ENCODE measurements at places on chromosomes 16 and 17.

DNA sequence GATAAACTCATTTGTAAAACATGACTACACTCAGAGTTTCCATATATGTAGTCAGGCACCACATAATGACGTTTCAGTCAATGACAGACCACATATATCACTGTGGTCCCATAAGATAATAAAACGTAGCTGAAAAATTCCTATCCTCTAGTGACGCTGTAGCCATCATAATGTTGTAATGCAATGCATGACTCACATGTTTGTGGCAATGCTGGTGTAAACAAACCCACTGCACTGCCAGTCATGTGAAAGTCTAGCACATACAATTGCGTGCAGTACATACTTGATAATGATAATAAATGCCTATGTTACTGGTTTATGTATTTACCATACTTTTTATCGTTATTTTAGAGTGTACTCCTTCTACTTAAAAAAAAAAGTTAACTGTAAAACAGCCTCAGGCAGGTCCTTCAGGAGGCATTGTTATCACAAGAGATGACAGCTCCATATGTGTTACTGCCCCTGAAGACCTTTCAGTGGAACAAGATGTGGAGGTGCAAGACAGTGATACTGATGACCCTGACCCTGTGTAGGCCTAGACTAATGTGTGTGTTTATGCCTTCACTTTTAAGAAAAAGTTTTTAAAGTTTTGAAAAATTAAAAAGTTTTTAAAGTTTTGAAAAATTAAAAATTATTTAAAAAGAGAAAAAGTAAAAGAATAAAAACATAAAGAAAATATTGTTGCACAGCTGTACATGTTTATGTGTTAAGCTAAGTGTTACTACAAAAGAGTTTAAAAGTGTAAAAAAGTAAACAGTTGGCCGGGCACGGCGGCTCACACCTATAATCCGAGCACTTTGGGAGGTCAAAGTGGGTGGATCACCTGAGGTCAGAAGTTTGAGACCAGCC, 9.0 kb downstream of the STAT5B start:
- DNase-seq: no peak

- DNase-seq: no peak
Measured at GRCh38 chr16:57884655-57885133, 82.4 kb upstream of the KIFC3 start.

- no peak for DNase-seq
Measured at GRCh38 chr17:37527249-37527851, 37.7 kb downstream of the DUSP14 start.

DNA sequence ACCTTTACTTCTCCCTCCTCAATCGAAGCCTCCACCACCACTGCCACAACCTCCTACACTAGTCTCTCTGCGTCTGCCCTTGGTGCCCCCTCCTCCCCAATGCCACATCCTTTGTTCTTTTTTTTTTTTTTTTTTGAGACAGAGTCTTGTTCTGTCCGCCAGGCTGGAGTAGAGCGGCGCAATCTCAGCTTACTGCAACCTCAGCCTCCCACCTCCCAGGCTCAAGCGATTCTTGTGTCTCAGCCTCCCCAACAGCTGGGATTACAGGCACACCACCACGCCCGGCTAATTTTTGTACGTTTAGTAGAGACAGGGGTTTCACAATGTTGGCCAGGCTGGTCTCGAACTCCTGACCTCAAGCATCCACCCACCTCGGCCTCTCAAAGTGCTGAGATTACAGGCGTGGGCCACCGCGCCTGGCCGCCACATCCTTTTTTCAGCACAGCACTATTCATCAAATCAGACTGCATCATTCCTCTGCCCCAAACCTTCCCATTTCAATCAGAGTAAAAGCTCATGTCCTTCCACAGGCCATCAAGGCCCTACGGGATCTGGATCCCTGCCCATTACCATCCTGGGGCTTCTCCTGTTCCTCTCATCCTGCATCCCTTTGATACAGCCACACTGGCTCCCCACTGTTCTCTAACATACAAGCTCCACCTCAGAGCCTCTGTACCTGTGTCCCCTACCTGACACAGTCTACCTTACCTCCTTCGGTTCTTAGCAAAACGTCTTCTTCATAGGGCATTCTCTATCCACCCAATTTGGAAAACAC, 2.0 kb downstream of the KLHL11 start:
- no peak for DNase-seq

- DNase-seq: no peak
Measured at GRCh38 chr16:76705892-76706291, 428.7 kb downstream of the CNTNAP4 start.

GRCh38 chr16:69732101-69732500, 5.7 kb upstream of the NQO1 start:
- no peak for DNase-seq

- no peak for DNase-seq
Measured at GRCh38 chr17:42101513-42102292, 3.4 kb upstream of the ZNF385C start.

GRCh38 chr17:8225813-8226535, 15.6 kb upstream of the AURKB start:
- no peak for DNase-seq

- no peak for DNase-seq
Measured at GRCh38 chr16:87620201-87620495, 17.8 kb downstream of the JPH3 start.

- DNase-seq: no peak
Measured at GRCh38 chr16:69520800-69521602, 44.8 kb upstream of the NFAT5 start.

DNA sequence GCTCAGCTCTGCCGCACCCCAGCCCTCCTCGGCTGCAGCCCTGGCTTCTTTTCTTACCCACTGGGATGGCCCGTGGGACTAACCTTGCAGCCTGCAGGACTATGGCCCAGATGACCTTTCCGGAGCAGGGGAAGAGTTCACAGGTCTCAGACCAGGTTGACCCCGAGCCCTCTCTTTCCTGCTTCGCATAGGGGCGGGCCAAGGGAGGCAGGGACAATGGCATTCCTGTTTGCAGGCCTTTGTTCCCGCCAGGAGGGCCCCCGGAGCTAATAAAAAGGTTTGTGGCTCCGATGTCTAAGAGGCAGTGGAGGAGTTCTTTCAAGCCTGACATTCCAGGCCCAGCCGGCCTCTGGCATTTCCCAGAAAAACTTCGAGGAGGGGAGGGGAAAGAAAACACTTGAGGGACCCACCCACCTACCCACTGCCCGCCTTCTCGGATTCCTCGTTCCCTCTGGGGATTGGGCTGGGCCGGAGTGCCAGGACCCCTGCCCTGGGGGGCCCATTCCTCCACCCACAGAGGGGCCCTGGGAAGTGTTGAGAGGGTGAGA, 5.8 kb upstream of the SOCS3 start:
- no peak for DNase-seq

DNA sequence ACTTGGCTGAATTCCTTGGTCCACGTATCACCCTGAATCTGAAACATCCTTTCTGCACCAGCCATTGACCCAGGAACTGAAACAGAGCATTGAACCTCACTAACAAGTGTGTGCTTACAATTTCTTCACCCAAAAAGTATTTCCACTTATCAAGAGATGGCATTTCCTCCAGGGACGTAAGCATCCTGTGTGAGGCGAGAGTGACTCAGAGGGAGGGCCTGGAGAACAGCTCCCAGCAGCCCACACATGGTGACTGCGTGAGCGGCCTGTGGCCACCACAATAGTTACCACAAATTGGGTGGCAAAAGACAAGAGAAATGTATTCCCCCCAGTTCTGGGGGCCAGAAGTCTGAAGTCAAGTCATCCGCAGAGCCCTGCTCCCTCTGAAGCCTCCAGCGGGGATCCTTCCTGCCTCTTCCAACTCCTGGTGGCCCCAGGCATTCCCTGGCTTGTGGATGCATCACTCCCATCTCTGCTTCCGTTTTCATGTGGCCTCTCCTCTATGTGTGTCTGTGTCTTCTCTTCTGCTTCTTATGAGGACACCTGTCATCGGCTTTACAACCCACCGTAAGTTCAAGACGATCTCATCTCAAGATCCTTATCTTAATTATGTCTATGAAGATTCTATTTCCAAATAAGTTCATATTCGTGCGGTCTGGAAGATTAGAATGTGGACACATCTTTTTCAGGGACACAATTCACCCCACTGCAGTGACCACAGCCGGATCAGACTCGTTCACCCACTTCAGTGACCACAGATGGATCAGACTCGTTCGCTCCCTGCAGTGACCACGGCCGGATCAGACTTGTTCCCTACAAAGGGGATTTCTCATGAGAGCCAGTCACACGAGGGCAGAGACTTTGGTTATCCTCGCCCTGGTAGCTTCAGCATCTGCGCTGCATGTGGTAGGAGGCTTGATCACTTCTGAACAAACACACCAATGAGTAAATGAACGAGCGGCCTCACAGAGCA, 122.6 kb upstream of the FOXF1 start:
- no peak for DNase-seq

DNA sequence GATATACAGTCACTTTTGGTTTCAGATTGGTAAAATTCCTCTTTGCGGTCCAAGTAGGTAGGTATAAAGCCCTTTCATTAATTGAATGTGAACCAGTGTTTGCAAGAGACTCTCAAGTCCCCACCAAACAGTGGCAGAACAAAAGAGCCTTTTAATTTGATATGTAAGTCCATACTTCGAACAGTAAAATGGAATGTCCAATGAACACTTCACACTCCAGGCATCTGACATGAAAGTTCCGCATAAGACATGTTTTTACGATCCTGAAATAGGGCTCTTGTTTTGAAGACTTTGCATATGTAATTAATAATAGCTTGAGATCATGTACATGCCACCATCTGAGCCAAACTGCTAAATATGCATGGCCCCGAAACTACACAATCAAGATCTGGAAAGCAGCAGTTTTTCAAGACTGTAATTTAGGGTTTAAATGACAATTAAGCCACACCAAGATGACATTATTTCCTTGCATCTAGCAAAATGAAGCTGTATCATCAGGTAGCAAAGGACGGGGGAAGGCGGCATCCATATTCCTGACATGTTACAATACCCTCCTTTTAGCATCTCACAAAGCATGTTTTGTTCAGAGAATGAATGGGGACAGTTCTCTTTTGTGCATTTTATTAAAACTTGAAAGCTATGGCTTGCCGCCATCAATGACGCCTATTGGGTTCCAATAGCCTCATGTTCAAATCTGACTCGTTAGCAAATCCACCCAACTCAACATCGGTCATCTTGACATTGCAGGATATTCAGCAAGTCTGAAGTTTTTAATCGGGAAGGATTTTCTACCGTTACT, 39.4 kb downstream of the LITAF start:
- no peak for DNase-seq

DNA sequence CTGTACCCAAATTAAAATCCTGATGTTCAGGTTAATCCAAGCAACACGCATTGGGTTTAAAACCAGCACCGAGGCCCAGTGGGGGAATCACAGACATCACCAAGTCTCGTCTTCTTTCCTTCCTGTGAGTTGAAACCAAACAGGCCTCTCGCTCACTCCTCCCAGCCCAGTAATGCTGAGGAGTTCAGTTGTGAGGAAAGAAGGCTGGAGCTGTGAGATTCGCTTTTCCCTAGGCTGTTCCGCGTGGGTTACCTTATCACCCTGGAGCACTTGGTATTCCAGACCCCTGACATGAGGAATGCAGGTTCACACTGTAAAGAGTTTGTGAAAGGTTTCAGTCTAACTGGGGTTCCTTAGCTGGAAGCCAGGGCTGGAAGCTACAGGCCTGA, 20.8 kb downstream of the CIBAR2 start:
- DNase-seq: no peak

- DNase-seq: no peak
Measured at GRCh38 chr16:89898201-89898967, 20.3 kb upstream of the MC1R start.

DNA sequence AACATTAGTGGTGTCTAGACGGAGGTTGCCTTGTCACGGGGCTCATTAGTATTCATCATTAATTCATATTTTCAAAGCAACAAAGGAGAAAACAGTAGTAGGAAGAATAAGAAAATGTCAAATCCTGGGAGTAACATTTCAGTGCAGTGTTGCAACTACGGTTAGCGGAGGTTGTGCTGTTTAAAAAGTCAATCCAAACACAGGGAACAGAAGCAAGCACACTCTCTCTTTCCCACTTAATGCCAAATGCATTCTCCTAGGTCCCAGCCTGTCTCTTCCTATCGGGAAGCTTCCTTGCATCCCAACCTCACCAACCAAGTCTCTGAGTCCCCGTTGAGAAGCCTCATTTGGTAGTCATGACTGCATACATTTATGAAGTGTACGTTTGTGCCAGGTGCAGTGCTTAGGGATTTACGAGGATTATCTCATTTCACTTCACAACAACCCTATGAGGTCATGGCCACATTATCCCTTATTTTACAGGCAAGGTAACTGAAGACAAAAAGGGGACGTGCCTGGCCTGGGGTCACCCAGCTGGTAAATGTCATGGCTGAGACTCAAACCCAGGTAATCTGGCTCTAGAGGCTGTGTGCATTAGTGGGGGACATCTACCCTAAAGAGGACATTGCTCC, 283.6 kb upstream of the SALL1 start:
- DNase-seq: no peak

DNA sequence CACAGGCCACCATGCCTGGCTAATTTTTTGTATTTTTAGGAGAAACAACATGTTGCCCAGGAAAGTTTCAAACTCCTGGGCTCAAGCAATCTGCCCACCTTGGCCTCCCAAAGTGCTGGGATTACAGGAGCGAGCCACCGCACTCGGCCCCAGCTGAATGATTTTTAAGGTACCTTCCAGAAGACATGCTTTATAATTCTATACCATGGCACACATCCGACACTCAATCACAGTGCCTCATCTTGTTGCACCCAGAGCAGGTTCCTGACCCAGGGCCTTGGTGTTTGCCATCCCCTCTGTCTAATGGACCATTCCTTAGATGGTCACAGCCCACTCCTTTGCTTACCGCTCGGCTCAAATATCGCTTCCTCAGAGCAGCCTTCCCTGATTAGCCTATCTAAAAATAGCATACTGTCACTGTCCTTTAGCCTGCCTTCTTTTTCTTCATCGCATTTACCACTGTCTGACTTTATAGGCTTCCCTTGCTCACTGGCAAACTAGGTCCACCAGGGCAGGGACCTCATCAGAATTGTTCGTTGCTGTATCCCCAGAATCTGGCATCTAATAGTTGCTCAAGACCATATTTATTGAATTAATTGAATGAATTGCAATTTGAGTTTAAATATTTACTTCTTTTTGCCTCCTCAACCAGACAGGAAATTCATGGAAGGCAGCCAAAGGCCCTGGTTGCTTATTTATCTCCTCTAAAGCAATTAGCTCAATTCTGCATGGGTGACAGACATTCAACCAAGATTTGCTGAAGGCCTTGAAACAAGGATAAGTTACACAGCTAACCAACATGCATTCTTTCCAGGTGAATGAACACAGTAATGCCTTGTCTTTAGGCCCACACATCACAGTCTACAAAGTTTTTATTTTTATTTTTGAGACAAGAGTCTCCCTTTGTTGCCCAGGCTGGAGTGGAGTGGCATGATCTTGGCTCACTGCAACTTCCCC, 6.3 kb upstream of the TENT4B start:
- DNase-seq: peak; percentile 18

- DNase-seq: peak; percentile 90
Measured at GRCh38 chr16:10878644-10879501, 1.9 kb downstream of the CIITA start.

DNA sequence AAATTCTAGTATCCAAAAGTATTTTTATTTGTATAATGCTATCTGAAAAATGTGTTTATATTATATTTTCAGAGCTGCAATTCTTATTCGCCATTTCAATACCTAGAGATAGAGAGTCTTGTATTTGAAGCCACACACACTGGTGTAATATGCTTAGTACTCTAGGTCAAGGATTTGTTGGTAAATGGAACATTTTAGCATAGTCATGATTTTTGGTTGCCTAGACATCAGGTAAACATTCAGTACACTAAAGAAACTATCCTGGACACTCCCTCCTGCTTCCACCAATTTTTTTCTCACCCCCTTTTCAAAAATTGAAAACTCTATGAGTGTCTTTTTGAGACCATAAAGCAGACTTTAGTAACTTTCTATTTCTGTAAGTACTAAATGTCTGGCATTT, 20.8 kb downstream of the ABHD15 start:
- DNase-seq: no peak

- DNase-seq: no peak
Measured at GRCh38 chr16:13521356-13521755, 398.6 kb upstream of the ERCC4 start.

Data from mesenteric fat pad (tissue), 1 donor.